ENCODE measurements at places on chromosomes 6 and 20.

- DNase-seq = no peak
Measured at GRCh38 chr20:19288636-19289035, 76.2 kb downstream of the SLC24A3 start.

DNA sequence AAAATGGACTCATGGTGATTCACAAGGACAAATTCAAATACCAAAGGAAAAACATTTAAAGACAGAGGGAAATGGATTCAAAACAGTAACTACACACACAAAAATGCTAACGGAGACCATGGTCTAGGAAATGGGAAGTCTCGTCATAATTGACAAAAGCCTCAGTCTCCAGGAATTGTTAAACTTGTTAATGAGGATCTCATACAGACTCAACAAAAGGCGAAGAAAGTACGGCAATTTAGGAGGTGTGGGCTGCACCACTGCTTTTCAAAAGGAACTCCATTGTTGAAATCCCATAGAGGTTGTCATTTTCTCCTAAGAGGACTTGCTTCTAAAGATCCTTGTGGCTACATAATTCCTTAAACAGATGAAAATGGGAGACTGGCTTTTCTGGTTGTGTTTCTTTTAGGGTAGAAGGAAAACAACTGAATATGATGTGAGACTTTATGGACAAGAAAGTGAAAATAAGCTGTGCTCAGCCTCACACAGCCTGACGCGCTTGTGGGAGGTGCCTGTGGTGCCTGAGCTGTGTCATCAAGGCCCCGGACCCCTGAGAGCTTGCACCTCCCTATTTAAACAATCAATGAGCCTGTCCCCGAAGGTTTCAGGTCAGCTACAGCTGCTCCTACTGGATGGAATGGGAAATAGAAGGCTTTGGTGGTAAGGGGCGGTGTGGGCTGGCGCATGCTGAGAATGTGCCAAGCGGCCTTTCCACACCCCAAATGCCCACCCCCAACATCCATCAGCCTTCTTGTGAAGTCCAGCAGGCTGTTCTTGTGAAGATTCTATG is 2.5 kb upstream of the CLDN20 start:
- no peak for DNase-seq

DNA sequence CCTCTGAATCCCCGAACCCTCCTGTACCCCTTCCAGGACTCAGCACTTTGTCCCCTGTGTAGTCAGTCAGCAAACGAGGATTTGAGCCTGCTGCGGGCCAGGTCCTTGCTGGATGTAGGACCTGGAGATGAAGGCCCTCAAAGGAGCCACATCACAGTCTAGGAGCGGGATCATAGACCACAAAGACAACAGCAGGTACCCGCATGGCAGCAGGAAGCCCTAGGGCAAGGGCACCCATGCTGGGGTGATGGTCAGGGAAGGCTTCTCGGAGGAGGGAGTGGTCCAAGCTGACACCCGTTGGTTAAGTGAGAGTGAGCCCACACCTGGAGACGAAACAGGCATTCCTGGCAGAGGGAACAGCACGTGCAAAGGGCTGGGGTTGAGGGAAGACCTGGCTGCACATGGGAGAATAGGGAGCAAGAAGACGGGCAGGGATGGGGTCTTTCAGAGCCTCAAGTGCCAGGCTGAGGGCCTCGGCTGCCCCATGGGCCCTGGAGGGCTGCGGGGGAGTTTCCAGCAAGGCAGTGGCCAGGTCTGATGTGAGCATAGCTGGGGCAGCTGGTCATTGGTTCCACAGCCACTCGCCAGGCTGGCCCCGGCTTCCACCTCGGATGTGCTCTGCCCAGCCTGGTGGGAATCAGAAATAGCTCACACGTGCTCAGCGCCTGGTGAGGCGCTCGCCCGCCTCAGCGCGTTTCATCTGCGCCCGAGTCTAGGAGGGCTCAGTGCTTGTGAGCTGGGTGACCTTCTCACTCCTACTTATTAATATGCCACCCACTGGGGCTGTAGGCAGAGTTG is 15.0 kb downstream of the DLGAP4 start:
- no peak for DNase-seq

- DNase-seq = no peak
Measured at GRCh38 chr6:144566868-144567615, 281.9 kb downstream of the UTRN start.

- no peak for DNase-seq
Measured at GRCh38 chr6:7566107-7566506, 23.9 kb upstream of the SNRNP48 start.

Data from C1 segment of cervical spinal cord (tissue), 14 donors.